ENCODE measurements at places on chromosomes 7 and 10. TPM values are rescaled to one million over a fixed set of nuclear protein-coding genes. Genes with fewer than 3 reads are reported as not detected.

- no peaks in the 10 kb centered on the region for H3K36me3 ChIP-seq
- H3K4me3 ChIP-seq = no peak overlapping the region
- no peaks in the 10 kb centered on the region for H3K27me3 ChIP-seq
Measured at GRCh38 chr10:34766811-34767494, 48.1 kb downstream of the PARD3 start.

- no peak overlapping the region for H3K27ac ChIP-seq
- no peak overlapping the region for H3K4me3 ChIP-seq
- no peaks in the 10 kb centered on the region for H3K4me1 ChIP-seq
- no peaks in the 10 kb centered on the region for H3K36me3 ChIP-seq
Measured at GRCh38 chr7:105345725-105346124, 43.0 kb downstream of the SRPK2 start.

DNA sequence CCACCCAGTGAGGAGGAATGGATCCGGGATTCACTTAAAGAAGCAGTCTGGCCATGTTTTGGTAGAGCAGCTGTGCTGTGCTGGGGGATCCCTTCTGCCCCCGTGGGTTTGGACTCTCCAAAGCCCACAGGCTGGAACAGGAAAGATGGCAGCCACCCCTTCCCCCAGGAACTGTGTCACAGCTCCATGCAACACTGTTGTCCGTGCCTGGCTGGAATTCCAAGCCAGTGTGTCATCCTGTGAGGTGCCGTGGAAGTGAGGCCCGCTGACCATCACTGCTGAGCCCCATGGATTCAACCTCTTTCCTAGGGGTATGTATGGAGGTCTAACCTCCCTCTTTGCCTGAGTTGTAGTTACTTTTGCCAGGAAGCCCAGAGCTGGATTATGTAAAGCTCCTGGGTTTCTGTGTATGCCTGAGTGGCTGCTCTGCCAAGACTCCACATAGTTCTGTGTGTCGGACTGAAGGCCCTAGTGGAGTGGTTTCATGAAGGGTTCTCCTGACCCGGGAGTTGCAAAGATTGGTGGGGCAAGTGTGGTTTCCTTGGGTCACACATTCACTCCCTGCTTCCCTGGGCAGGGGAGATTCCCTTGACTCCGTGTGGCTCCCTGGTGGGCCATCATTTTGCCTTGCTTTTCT is 35.1 kb upstream of the PCGF5 start:
- no peaks in the 10 kb centered on the region for H3K36me3 ChIP-seq
- H3K27ac ChIP-seq = no peak overlapping the region
- no peak overlapping the region for H3K4me3 ChIP-seq
- peaks cover 8% of the 10 kb centered on the region for H3K27me3 ChIP-seq

DNA sequence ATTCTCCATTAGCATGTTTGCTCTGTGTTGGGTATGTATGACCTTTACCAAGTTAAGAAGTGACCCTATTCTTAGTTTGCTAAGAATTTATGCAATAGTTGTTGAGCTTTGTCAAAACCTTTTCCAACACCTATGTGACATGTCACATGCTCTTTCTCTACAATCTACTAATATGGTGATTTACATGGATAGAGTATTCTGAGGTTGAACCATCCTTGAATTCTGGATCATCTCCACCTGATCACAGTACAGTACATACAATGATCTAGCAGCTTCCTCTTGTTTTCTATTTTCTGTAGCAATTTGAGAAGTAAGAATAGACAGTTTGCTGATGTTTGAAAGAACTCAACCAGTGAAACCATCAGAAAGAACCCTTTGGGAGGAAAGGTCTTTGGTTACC is 101.2 kb upstream of the PDGFA start:
- no peak overlapping the region for H3K27ac ChIP-seq
- no peaks in the 10 kb centered on the region for H3K36me3 ChIP-seq
- H3K4me1 ChIP-seq = no peaks in the 10 kb centered on the region
- H3K27me3 ChIP-seq = no peaks in the 10 kb centered on the region
- no peak for DNase-seq
- H3K4me3 ChIP-seq = no peak overlapping the region

DNA sequence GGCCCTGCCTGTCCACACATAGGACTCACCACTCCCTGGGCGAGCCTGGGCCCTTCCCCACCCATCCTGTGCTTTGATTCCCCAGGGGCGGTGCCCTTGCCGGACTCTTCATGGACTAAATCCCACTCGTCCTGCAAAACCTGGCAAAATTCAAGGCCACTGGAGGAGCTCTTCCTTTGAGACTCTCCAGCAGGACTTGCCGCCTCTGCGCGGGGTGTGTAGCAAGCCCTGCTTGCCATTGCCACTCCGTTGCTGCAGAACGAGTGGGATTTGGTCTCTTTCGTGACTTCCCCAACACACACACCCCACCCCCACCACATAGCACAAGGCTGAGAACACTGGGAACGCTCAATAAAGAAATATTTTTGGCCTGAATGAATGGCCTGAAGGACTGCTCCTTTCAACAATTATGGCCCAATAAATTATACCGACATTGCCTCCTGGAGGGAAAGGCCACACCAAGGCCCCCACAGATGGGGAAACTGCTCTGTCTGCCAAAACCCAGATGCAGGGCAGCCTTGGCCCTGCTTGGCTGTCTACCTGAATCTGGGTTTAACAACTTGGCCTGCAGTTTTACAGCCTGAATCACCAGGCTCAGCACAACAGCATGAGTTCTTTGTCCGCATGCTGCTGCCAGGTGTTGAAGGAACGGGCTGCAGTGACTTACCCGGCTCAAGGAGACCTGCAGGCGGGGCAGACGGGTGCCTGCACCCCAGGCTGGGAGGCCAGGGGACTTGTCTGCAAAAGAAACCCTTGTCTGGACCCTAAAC is 72.8 kb upstream of the KAT6B start:
- peaks cover 8% of the 10 kb centered on the region for H3K4me1 ChIP-seq
- no peaks in the 10 kb centered on the region for H3K27me3 ChIP-seq
- no peak for DNase-seq

CCDC146 gene
- 6.1 TPM for total RNA-seq

DNA sequence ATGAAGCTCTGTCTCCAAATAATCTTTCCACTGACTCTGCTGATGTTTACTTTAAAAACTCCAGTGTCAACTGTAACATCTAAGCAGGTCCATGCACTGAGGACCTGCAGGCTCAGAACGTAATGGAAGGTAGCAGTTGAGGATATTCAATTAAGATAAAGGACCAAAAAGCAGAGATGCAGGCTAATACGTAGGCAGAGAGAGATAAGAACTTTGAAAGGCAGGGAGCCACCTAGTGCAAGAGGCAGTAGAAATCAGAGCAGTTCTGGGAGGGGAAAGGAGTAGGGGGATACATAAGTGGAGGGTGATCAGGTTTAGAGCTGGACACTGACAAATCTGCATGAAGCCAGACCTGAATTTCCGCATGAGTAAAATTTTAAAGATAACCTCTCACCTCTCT is 114.5 kb upstream of the POM121L12 start:
- DNase-seq = no peak
- no peaks in the 10 kb centered on the region for H3K27me3 ChIP-seq
- peaks cover 13% of the 10 kb centered on the region for H3K4me1 ChIP-seq
- no peak overlapping the region for H3K27ac ChIP-seq
- H3K36me3 ChIP-seq = no peaks in the 10 kb centered on the region

DNA sequence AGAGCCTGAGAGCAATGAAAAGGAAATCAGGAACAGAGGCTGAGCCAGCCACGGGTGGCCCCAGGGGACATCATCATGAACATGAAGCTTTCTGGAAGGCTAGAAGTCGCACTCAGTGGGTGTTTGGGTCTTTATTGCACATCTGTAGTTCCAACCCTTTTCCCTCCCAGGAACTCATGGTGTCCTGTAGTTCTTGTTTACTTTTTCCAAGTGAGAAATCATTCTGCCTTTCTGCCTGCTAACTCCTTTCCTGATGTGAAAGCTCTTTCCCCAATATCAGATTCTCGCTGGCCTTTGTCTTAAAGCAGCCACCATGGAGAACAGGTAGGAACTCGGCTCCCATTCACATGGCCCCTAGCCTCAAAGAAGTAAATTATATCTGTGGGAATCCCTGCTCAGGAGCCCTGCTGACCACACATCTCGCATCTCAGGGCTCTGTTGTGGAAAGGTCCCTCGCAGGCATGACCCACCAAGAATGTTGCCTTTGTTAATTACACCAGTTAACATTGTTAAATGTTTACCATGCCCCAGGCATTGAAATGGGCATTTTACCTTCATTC is 542.7 kb downstream of the TNS3 start:
- H3K27me3 ChIP-seq = no peaks in the 10 kb centered on the region
- no peak overlapping the region for H3K27ac ChIP-seq
- H3K4me3 ChIP-seq = no peak overlapping the region
- H3K36me3 ChIP-seq = no peaks in the 10 kb centered on the region
- peaks cover 11% of the 10 kb centered on the region for H3K4me1 ChIP-seq
- no peak for DNase-seq

- no peaks in the 10 kb centered on the region for H3K27me3 ChIP-seq
- H3K36me3 ChIP-seq = no peaks in the 10 kb centered on the region
- no peak overlapping the region for H3K4me3 ChIP-seq
- DNase-seq = no peak
Measured at GRCh38 chr10:116472891-116473290, 45.2 kb downstream of the PNLIPRP3 start.

DNA sequence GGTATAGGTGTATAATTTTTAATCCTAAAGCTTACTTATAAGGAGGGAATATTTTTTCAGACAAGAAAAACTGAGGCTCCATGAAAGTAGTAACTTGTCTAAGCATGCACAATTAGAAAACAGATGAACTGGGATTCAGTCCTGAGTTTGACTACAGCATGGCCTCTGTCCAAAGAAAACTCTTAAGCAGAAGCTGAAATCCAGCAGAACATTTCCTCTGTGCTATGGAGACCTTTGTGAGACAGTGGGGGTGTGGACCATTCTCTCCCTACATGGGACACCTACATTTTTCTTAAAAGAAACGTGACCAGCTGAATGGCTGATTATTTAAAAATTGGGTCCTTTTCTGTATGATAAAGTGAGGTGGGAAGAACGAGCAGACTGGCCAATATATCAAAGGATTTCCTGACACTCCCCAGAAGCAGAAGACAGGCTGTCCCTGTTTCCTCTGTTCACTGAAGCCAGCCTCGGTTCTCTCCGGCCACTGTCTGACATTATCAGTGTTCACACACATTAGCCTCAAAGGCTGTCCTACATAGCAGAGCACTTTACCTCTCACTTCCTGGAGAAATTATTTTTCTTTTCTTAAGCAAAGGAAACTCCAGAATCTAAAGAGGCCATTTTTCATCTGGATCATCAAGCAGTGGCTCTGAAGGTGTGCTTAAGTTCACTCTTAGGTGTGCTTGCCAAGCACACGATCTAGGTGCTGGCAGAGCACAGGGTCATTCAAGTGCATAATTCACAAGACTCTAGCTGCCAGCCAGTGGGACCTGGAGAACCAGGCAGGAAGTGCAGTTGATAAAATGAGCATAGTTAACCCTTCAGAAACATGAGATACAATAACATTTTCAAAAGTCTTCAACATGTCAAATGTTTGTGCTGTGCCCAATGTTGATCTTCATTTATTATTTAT is 40.4 kb upstream of the KIAA1217 start:
- H3K4me3 ChIP-seq = no peak overlapping the region
- H3K27me3 ChIP-seq = no peaks in the 10 kb centered on the region
- H3K36me3 ChIP-seq = no peaks in the 10 kb centered on the region
- peaks cover 10% of the 10 kb centered on the region for H3K4me1 ChIP-seq

- no peak for DNase-seq
- no peak overlapping the region for H3K27ac ChIP-seq
- peaks cover 14% of the 10 kb centered on the region for H3K4me1 ChIP-seq
- no peaks in the 10 kb centered on the region for H3K36me3 ChIP-seq
Measured at GRCh38 chr7:16189026-16189715, 232.2 kb downstream of the CRPPA start.

DNA sequence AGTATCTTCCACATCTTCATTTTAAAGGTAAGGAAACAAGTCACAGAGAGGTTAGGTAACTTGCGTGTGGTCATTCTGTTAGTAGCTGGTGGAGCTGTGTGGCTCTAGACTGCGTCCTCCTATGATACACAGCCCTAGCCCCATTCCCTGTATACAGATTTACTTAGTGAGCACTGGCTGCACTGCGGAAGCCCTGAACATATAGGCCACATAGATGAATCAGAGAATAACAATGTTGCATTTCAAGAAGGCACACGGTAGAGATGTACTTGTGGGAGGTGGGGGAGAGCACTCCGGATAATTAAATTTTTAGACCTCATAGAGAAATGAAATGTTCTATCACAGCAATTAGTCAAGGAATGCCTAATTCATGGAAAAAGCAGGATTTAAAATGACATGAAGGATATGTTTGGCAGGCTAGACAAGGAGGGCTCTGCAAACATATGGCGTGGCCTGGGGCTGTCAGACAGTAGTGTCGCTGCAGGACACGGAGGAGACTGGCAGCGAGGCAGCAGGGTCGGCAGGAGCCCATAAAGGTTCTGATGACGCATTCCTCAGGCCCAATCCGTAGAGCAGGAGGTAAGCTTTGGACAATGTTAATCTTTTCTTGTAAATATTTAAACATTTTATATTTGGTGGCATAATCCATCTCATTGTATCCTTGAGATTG is 29.5 kb downstream of the RAB11FIP2 start:
- DNase-seq = peak; percentile 18
- no peaks in the 10 kb centered on the region for H3K27me3 ChIP-seq
- no peaks in the 10 kb centered on the region for H3K36me3 ChIP-seq
- H3K27ac ChIP-seq = peak overlapping the region; percentile 65
- H3K4me3 ChIP-seq = peak overlapping the region; percentile 20
- peaks cover 85% of the 10 kb centered on the region for H3K4me1 ChIP-seq

ARHGEF35 gene
- 0.97 TPM for total RNA-seq

CDNF gene
- 1.8 TPM for total RNA-seq

ADAM22 gene
- 10.7 TPM for total RNA-seq

DNA sequence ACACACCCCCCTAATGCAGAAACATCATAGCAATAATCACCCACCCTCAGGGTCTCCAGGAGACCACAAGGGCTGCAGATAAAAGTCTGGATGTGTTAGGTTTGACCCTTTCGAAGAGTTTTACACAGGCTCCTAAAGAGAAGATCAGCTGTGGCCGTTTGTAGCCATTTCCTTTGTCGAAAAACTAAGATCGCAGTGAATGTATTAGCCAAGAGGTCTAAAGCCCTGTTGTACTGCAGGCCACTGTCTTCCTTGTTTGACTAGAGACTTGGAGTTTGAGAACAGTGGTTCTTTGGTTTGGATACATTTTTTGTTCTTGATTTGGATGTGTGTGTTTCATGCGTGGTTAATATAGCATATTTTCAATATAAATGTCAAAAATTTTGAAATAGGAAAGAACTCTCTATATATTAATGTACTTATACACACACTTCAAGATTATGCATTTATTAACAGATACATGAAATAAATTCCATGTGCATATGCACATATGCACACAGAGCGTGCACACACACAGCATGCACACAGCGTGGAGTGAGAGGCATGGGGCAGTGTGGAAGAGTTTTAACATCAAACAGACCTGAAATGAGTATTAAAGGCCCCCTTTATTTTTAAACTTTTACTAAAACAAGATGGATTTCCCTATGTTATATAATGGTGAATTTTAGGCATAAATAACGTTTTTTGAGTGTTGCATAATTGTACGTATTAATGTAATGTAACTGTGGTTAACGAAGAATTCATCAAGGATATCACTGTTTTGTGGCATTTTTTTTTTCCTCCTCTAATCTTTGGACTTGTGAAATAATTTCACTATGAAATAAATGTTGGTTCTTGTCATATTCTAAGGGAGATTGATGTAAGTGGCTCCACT is 2.2 kb downstream of the IKZF1 start:
- peaks cover 14% of the 10 kb centered on the region for H3K4me1 ChIP-seq
- no peak overlapping the region for H3K27ac ChIP-seq
- peak; percentile 23 for DNase-seq
- H3K36me3 ChIP-seq = no peaks in the 10 kb centered on the region

Measured in neural progenitor cell (in vitro differentiated cells).